Midbrain (tissue), 1 donor: ENCODE measurements at places on chromosomes 2 and 18.

DNA sequence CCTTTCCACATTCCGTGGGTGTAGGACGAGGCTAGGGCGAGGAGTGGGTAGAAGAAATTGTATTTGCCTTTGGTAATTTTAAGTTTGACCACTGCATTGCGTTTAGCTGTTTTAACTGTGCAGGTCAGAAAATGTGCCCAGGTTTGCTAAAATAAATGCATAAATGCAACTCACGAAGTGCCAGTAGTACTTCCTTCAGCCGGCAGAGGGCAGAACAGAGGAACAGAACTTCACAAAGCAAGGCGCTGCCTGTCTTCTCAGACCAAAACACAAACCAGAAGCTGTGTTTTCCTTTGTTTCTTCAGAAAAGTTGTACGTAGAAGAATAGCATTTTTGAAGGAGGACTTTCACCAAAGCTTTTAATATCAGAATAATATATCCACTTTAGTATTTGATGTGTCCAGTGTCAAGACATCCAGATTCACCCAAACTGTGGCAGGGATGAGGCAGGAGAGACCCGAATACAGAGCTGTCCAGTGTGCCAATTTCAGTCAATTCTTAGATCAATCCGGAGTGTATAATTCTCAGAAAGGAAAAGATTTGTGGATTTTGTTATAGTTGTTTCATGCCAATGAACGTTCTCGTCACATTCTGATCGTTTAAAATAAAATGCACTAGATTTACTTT is 348.6 kb downstream of the DLGAP1 start:
- DNase-seq: peak; percentile 74

GRCh38 chr18:22822841-22823508 is 110.2 kb upstream of the RBBP8 start:
- DNase-seq: no peak

GRCh38 chr2:67936969-67937368 is 125.8 kb downstream of the C1D start:
- DNase-seq: no peak

- no peak for DNase-seq
Measured at GRCh38 chr2:138267902-138268254, 233.7 kb upstream of the SPOPL start.

DNA sequence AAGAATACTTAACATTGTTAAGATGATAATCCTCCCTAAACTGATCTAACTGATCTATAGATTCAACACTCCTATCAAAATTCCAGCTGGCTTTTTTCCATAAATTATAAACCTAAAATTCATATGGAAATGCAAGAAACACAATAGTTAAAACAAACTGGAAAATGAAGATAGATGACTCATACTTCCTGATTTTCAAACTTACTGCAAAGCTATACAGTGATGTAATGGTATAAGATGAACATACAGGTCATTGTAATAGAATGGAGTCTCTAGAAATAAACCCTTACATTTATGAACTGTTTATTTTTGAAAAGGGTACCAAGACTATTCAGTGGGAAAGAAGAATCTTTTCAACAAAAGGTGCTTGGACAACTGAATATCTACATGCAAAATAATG is 32.3 kb downstream of the UBXN4 start:
- DNase-seq: no peak
